ENCODE measurements at places on chromosomes 11 and 22.

- peak; percentile 88 for DNase-seq
These were observed 12.5 kb downstream of the RBM4 start for GRCh38 chr11:66651016-66651415.

DNA sequence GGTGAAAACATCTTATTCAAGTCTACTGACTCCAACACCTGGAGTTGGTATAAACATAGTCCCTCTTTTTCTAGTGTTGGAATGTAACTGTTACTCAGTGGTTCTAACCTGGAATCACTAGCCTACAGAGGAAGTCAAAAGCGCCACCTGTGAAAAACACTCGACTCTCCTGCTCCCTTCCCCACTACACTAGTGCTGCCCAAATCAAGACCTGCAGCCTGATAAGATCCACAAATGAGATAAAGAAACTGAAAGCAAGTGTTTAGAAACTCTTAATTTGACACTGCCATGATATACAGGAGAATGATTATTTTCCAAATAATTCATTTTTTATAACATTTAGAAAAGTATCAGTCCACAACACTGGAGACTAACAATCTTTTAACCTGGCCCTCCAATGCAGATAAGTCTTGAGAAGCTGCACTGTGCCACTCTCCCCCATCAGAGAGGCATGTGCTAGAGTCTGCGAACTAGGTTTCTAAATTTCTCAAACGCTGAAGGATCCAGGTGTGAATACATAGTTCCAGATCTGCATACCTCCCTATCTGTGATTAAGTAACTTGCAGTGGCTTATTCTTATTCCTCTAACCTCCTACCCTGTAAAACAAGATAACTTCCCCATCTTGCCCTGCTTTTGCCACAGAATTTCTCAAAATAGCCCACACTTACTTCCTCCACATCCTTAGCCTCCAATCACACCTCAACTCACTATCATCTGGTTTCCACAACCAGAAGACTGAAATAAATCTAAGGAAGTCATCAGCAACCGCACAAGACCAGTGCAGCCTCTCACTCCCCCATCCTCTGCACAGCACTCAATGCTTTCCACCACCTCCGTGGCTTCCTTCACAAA is 88.1 kb downstream of the RRAS2 start:
- no peak for DNase-seq

DNA sequence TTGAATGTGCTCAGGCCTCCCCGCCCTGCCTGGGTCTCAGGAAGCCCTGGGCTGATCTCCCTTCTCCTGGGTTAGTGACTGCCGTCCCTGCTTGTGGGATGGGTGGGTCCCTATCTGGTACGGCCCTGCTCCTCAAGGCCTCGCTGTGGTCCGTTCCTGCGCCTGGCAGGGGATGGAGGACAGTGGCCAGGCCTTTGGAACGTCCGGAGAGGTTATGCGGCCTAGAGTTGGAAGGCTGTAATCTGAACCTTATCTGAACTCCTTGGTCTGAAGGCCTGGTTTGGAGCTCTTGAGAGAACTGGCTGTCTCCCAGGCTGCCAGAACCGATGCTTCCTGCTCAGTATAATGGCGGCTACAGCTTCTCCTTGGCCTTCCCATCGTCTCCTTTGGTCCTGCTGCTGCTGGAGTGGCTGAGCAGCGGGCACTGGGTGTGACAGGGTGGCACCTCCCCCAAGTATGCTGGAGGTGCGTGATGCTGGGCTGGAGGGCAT is 72.8 kb downstream of the FLI1 start:
- DNase-seq = no peak

DNA sequence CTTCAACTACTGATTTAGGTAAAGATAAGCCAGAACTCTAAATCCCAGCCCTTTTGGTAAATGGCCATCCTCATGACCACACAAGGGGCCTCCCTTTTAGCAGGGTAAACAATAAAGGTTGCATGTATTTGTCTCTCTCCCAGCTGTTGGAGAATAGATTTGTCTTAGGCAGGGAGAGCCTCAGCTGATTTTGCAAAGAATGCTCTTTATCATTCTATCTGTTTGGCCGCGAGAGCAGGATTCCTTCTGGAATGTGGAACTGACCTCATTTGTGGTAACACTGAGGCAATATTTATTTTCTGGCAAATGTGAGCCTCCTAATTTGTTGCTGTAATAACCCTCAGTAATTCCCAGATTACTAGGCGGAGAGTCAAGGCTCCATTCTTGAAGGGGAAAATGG is 15.3 kb downstream of the PTS start:
- no peak for DNase-seq

DNA sequence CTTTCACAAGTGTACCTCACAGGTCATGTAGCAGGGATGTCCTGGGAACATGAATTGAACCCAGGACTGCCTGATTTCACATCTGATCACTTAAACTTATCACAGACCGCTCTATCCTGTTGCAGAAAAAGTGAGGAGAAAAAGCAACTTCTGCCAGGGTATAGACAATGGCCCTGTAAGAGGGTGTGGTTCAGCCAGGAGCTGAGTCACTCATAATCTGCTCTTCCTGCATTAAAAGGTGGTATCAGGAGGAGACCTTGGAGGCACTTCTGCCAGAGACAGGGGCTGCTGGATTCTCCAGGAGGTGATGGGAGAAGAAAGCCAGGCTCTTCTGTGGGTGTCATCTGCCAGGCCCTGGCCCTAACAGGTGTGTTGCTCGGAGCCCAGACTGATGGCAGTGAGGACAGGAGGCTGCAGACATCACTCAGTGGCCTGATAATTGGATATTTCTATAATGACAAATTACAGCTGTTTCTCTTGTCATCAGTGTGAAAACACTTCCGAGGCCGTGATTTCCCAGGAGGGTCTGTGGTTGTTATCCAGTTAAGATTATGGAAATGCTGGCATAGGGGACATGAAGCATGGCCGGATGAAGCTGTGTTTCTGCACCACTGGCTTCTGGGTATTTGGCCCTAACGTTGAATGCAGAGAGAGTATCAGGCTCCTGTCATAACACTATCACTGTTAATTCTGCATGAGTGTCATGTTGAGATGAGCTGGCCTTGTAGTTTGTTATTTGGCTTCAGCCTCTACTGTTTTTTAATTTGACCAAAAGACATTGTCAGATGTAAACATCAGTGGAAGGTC is 125.1 kb upstream of the ZBED5 start:
- DNase-seq = peak; percentile 62

DNA sequence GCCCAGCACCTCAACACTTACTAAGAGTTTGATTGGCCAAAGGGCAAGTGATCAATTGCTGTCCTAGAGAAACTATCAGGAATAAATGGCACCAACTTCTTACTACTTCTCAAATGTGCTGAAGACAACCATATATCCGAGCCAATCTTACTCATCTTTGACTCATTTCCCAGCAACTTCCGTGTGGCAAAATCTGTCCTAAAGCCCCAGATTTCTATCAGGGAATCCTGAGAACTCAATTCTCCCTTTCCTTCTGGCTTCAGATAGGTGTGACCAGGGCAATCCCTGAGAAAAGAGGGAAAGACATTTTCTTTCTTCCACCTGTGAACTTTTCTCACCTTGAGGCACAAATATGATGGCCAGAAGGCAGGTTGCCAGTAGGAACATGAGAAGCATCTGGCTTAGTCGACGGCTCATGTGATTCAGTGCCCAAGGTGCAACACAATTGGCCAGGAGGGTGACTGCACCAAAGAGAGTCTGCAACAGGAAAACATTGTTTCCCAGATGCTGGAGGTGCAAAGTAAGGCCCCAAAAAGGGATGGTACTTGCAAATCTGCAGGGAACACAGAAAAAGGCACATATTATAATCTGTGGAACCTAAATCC is 21.8 kb upstream of the SLC22A24 start:
- DNase-seq = no peak

DNA sequence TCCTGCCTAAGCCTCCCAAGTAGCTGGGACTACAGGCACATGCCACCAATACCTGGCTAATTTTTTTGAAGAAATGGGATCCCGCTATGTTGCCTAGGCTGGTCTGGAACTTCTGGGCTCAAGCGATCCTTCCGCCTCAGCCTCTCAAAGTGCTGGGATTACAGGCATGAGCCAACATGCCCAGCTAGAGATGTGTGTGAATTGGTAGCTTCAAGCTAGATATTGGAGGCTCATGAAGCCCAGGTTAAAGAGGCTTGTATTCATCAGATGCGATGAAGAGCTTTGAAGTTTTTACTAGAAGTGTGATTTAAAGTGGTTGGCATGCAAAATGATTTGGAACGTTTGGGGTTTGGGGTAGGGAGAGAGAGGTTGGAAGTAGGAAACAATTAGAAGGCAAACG is 19.6 kb downstream of the NF2 start:
- no peak for DNase-seq

DNA sequence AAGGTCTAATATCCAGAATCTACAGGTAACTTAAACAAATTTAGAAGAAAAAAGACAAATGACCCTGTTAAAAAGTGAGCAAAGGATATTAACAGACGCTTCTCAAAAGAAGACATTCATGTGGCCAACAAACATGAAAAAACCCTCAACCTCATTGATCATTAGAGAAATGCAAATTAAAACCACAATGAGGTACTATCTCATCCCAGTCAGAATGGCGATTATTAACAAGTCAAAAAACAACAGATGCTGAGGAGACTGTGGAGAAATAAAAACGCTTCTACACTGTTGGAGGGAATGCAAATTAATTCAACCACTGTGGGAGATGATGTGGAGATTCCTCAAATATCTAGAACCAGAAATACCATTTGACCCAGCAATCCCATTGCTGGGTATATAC is 67.2 kb downstream of the SLC17A6 start:
- no peak for DNase-seq

Data from kidney tubule cell (primary cell).